ENCODE measurements at places on chromosomes 1 and 21.
A peak's percentile ranks its signal among the peaks of the same experiment; 100 is the strongest.

GRCh38 chr1:17573518-17574041, 34.1 kb downstream of the ARHGEF10L start:
- DNase-seq = no peak

GRCh38 chr21:24636696-24637095, 970.6 kb downstream of the MRPL39 start:
- DNase-seq = no peak

GRCh38 chr1:84110629-84111028, 33.4 kb upstream of the PRKACB start:
- DNase-seq = no peak

DNA sequence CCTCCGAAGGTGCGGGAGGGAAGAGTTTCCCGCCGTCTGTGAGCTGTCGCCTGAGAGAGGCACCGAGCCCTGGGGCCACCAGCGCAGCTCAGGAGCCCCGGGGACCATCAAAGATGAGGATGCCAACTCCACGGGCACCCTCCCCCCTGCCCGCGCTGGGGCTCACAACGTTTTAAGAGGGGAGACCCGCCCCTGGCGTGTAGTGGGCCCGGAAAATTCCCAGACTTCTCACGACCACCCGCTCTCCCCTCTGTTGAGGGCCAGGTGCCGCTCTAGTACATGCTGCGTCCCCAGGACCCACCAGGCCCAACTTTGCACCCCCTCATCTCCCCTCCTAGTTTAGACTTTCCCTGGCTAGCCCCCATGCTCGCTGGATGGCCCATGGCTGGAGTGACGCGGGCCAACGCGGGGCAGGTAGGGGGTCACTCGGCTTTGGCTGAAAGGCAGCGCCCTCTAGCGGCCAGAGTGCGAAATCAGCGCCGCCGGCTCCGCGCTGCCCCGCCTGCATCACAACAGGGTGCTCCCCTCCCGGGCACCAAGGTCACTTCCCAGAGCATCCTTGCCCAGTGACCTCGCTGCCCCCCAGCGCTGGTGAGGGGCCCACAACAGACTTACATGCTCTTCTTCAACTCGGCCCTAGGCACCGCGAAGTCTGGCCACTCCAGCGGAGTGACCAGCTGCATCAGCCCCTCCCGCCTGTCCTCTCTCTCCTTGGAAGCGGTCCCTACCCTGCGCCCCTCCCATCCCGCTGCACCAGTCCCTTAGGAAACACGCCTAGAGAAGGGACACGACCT, 1.8 kb downstream of the CD160 start:
- peak; percentile 27 for DNase-seq

DNA sequence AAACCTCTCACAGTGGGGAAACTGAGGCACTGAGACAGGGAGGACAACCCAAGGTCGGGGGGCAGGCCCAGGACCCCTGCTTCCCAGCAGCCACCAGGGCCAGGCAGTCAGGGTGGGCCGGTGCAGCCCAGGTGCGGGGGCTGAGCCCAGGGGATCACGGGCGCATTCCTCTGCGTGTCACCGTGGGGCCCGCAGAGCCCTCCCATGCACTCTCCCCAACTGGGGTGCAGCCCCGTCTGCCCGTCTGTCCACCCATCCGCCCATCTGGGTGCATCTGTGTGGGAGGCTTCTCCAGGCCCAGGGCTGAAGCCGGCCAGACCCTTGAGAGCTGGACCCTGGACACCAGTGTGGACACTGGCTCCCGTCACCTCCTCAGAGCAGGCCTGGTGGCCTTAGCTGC, 2.9 kb upstream of the PLCH2 start:
- DNase-seq = no peak

GRCh38 chr21:40151611-40152010, 284.4 kb downstream of the PCP4 start:
- no peak for DNase-seq

- DNase-seq = no peak
Observed at GRCh38 chr1:193926956-193927355, 740.5 kb upstream of the B3GALT2 start.

GRCh38 chr1:54627196-54627595, 3.9 kb upstream of the FAM151A start:
- DNase-seq = no peak

GRCh38 chr1:218467101-218468072, 122.3 kb downstream of the TGFB2 start:
- no peak for DNase-seq

- no peak for DNase-seq
Observed at GRCh38 chr1:150906329-150906728, 19.4 kb downstream of the CTXND2 start.

GRCh38 chr21:31554511-31555022, 104.9 kb upstream of the SOD1 start:
- no peak for DNase-seq

GRCh38 chr1:47390843-47391242, 25.2 kb upstream of the FOXE3 start:
- no peak for DNase-seq

- DNase-seq = no peak
Observed at GRCh38 chr1:154748405-154748775, 121.7 kb downstream of the KCNN3 start.

DNA sequence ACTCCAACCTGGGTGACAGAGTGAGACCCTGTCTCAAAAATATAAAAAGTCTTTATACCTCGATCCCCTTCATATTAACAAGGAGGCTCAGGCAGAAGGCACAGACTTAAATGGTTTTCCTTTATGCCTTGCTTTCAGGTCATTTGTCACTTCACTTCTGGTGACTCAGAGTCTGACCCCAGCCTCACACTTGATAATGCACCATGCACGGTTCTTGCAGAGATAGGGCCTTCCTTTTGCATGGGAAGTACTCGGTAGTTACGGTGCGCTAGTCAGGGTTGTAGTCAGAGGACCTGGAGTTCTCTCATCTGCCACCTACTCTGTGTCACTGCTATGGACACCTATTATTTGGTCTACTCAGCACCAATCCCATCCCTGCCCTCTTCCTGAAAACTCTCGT, 43.6 kb upstream of the BMP8B start:
- no peak for DNase-seq

DNA sequence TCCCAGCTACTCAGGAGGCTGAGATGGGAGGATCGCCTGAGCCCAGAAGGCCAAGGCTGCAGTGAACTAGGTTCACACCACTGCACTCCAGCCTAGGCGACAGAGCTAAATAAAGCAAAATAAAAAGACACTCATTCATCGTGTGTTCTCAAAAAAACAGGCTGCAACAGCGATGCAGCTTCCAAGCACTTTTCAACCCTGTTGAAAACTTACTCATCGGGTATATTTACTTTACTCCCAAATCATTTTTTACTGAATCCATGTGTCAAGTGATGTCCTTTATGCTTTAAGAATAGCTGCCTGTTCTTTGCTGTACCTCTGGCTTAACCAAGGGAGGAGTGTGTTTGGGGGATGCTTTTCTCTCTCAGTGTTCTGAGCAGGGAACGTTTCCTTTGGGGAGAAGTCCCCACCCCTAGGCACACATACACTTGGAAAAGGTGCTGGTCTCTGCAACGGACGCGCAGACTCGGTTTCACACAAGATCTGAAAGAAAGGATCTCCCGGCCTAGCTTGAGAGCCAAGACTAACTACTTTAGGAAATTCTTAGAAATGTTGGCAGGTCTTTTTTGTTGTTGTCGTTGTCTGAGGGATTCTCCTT, 1.4 kb downstream of the MAP1LC3C start:
- DNase-seq = no peak

GRCh38 chr1:5688081-5689077, 303.8 kb downstream of the NPHP4 start:
- DNase-seq = no peak

GRCh38 chr1:21914880-21915640, 22.1 kb downstream of the HSPG2 start:
- no peak for DNase-seq

- DNase-seq = no peak
Observed at GRCh38 chr1:245298781-245299180, 144.0 kb downstream of the KIF26B start.

DNA sequence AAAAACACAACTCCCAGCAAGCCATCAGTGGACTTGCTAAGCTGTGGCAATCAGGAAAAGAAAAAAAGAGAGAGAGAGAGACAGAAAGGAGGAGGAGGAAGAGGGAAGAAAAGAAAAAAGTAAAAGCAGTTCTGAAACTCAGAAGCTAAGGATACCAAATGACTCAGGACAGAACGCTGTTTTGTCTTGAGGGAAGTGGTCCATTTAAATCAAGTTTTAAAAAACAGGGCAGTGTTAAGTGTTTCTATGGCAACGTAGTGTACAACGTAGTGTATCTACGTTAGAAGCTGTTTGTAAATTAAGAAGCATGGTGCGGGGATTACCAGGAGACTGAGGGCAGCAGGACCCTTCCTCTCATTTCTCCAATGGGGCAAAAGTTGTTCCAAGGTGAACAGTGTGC, 5.8 kb downstream of the ADORA3 start:
- no peak for DNase-seq

DNA sequence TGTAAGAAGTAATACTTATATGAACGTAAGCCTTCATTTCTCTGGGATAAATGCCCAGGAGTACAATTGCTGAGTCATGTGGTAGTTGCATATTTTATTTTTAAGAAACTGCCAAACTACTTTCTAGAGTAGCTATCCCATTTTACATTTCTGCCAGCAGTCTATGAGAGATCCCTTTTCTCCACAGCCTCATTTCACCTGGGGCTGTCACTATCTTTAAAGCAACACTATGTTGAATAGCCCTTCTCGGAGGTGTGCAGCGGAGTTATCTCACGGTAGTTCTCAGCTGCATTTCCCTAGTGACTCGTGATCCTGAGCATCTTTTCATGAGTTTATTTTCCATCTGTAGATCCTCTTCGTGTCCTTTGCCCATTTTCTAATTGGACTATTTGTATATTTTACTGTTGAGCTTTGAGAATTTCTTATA, 93.4 kb downstream of the ADARB1 start:
- no peak for DNase-seq

GRCh38 chr1:6483017-6483760, 8.3 kb downstream of the PLEKHG5 start:
- DNase-seq = no peak

DNA sequence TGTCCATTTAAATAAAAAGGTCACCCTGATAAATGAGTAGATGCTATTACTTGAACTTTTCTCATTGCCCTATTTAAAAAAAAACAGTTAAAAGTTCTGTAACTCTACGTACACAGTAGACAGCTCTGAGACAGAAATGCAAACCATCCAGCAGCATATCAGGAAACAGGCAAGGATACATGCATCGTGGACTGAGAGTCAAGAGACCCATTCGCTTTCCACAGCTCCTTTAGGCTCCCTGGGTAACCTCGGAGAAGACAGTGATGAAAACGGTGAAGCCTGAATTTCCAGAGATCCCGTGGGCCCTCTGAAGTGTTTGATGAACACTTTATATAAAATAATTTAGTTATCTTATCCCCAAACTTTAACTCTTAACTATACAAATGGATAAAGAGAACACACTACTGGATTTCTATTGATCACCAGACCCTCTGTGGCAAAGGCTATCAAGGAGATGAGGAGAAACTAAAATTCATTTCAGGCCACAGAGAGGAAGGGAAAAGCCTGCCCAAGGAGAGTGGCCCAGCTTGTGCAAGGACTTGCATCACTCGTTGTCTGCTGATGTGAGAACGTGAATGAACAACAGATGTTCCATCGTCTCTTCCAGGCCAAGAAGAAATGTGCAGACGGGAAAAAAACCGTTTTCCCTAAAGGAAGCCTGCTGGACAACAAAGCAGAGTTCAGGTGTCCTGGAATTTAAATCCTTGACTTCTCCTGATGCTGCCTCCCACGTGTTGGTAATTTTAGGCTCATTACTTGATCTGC, 131.0 kb downstream of the TGFBR3 start:
- DNase-seq = no peak

- no peak for DNase-seq
Observed at GRCh38 chr1:174448531-174448883, 743 bp downstream of the GPR52 start.

GRCh38 chr1:77639056-77639455, 43.4 kb downstream of the ZZZ3 start:
- no peak for DNase-seq

DNA sequence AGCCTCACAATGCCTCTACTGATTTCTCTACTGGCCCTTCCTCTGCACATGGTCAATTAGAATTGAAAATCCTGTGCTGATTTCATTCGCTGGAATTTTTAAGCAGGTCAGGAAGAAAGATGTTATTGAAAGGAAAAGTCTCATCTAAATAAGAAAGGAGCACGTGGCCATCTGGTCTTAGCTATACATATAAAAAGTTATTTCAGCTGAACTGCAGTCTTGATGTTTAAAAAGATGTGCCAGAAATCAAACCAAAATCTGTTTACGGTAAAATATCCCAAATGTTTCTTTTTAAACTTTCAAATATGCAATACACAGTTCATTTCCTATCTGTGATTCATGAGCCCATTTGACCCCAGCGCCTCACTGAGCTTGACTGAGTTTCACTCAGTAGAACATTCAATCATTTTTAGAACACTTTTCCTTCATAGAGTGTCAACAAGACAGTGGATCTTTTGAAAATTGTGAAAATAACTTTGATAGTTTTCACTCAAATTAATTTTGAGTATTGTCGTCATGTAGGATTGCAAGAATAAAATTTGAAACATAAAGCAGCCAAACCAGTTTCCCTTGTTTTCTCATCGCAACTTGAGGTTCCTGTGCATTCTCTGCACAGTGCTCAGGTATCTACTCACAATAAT, 293.6 kb downstream of the PTPRC start:
- no peak for DNase-seq

DNA sequence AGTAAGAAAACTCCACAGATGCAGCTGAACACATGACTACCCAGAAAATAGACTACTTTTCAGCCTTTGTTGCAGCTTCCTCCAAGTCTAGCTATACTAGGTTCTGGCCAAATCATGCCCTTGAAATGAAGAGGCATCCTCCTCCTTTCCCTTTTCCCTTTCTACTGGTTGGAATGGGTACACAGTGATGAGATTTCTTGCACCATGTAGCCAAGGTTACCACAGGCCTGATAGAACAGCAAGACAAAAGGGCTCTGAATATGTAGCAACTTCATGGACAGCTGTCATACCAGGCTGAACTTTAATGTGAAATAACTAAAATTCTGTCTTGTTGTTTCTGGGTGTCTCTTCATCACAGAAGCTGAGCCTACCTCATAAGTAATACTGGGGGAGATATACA, 146.5 kb downstream of the PDE4B start:
- DNase-seq = no peak

GRCh38 chr1:150267896-150268295, 920 bp downstream of the APH1A start:
- no peak for DNase-seq

- no peak for DNase-seq
Observed at GRCh38 chr1:31467005-31467674, 54.1 kb downstream of the SERINC2 start.

All from activated CD4-positive, CD25-positive, alpha-beta regulatory T cell (primary cell).